ENCODE measurements at places on chromosomes 16 and 17.

DNA sequence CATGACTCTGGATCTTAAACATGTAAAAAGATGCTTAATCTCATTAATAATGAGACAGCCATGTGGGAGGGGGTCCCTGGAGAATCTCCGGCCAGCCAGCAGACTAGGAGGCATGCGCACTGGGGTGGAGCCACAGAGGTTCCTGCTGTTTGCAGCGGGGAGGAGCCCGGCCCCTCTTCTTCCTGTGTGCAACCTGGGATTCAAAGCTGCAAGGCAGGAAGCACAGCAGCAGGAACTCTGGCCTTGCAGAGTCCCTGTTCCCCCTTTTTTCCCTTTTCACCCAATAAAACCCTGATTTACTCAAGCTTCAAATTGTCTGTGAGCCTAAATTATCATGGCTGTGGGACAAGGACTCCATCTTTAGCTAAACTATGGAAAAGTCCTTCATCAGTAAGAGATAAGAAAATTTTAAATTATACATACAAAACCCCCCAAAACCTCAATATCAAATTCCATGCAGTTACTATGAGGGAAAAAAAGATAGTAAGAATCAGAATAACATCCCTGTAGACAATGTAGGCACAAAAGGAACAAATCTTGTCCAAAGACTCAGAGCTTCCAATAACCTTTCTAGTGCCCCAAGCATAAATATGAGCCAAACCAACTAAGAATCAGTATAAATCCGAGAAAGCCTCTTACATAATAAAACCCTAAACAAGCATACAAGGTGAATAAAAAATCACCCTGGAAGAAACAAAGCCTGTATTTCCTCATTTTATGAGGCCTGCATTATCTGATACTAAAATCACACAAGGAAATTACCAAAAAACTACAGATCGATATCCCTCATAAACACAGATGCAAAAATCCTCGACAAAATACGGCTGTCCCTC, 12.1 kb downstream of the CFDP1 start:
- DNase-seq, result no peak

GRCh38 chr16:82033006-82033405, 2.0 kb upstream of the HSD17B2 start:
- no peak for DNase-seq

DNA sequence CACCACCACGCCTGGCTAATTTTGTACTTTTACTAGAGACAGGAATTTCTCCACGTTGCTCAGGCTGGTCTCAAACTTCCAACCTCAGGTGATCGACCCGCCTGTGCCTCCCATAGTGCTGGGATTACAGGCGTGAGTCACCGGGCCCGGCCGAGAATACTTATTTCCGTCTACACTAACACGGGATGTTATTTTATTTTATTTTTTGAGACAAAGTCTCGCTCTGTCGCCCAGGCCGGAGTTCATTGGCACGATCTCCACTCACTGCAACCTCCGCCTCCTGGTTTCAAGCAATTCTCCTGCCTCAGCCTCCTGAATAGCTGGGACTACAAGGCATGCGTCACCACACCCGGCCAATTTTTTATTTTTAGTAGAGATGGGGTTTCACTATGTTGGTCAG, 9.5 kb upstream of the PDXDC1 start:
- DNase-seq, result no peak

DNA sequence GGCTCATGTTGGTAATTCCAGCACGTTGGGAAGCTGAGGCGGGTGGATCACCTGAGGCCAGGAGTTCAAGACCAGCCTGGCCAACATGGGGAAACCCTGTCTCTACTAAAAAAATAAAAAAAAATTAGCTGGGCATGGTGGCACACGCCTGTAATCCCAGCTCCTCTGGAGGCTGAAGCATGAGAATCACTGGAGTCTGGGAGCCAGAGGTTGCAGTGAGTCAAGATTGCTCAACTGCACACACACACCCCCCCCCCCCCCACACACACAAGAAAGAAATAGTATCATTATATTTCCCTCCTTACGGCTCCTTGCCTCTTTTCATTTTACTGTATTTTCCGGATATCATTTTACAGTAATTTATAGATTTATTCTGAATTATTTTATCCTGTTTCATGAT, 963.1 kb upstream of the GOT2 start:
- DNase-seq, result no peak

DNA sequence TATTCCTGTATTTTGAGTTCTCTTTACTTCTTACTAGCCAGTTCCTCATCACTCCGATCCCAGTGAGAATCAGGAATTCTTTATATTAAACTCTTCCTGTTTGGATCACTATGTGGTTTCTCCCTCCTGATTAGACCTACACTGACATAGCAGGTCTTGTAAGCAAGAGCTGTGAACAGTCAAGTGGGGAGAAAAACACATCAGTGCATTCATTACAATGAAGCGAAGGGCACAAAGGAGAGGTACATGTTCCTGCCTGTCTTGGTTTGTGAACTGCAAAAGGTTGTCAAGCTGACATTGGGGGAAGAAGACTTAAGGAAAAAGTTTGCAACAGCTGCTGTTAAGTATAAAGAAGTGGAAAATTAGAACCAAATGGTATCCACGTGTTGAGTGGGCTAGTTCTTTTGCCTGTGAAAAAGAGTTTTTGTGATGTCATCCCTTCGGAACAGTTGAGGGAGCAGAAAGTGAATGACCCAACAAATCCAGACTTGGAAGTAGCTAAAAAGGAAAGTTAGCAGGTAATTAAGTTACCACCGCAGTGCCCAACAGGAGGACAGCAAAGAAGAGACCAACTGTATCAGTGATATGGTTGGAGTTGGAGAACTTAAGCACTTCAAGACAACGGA, 23.0 kb upstream of the TRIM25 start:
- DNase-seq, result no peak

DNA sequence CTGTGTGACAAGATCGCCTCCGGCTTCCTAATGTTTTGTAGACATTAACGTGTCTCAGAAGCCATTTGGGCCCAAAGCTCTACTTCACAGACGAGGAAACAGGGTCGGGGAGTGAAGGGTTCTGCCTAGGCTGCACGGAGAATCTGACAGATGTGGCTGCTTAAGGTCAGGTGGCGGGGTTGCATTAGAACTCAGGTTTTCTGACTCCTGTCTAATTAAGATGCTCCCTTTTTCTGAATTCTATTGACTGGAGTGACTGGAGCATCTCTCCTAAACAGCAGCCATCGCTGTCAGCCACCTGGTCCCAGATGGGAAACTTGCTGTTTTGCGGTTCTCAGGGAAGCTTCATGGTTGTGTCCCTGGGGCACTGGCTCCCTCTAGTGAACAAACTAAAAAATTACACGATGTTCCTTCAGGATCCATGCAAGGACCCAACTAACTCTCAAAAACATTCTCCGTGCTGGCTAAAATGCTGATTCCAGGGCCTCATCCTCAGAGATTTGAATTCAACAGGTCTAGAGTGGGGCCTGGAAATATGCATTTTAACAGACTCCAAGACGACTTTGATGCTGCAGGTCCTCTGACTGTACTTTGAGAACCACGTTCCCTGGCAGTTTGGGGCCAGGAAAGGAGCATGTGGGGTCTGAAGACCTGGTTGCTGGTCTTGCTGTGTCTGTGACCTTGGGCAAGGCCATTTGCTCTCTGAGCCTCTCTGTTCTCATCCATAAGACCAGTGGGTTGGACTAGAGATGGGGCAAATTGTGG, 117.4 kb downstream of the IRF8 start:
- no peak for DNase-seq

DNA sequence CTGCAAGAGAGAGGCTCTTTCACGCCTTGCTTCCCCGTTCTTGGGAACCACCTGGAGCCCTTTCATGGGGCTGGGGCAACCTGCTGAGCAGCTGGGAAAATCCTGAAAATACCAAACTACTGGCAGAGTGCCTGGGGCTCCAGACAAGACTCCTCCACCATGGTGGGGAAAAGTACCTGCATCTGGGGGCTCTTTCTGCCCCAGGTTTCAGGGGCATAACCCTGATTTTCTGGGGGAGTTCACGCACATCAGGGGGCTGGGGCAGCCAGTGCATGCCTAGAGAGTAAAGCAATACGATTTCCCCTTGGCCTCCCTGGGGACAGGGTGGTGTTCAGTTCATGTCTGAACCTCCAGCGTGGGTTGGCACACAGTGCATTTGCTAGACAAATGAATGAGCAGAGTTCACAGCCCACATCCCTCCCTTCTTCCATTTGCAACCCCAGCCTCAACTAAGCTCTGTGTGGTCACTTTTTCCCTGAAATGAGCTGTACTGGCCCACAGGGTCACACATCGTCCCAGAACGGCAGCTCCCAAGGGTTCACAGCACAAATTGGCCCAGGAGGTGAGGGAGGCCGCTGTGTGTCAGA, 5.2 kb upstream of the CDC42EP4 start:
- no peak for DNase-seq

GRCh38 chr17:6487251-6488007, 43.2 kb downstream of the PIMREG start:
- no peak for DNase-seq

DNA sequence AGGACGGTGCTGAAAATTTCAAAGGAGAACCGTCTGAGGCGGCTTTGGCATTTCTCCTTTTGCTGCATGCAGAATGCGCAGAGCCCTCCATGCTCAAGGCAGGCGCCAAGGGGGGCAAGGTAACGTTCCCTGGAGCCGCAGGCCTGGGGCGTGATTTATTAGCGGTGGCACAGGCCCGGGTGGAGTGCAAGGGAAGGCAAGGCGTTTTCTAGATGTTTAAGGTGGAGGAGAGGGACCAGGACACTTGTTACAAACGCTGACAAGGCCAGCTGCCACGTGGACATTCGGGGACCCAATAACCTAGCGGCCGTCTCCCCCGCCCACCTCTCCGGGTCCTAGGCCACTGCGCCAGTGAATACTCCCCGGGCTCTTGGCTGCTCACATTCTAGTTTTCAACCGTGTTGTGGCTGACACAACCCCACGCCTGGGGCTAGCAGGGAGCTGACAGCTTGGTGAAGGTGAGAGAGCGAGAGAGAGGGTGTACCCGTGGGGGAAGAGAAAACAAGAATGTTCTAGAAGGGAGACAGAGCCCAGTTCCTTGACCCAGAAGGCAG, 250.1 kb downstream of the C16orf95 start:
- no peak for DNase-seq

All from activated CD4-positive, CD25-positive, alpha-beta regulatory T cell (primary cell).